GM12891 (cell line): ENCODE measurements at places on chromosomes 1 and 21.

DNA sequence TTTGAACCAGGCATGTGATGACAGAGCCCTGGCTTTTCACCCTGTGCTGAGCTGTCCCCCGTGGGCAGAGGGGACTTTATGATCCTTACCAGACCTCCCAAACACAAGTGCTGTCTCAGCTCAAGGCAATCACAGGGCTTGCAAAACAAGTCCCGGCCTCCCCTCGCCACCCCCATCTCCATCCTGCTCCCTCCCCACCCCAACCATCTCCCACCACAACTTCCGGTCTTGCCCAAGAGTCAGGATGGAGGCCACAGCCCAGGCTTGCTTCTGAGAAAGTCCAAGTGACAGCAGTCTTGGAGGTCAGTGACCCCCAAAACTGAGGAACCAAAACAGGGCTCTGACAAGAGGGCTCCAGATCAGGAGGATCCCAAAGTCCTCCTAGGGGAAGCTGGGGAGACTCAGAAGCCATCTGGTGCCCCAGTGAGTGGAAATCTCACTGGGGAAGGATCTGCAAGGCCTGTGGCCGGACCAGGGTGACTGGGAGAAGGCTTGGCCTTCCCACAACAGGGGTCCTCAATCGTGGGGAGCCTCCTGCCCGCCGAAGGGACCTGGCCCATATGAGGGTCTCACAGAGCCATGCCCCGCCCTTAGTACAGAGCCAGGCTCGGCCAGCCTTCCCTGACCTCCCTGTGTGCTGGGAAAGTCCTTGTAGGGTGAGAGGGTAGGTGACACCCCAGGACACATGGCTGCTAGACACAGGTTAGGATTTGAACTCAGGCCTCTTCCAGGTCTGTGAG lies 4.5 kb upstream of the SDC3 start:
- DNase-seq = no peak

- DNase-seq = no peak
Measured at GRCh38 chr1:119116725-119117124, 23.7 kb downstream of the WARS2 start.

- no peak for DNase-seq
Measured at GRCh38 chr1:48858200-48858920, 81.7 kb upstream of the BEND5 start.

- DNase-seq = no peak
Measured at GRCh38 chr1:161707503-161707902, 474 bp downstream of the FCRLA start.

DNA sequence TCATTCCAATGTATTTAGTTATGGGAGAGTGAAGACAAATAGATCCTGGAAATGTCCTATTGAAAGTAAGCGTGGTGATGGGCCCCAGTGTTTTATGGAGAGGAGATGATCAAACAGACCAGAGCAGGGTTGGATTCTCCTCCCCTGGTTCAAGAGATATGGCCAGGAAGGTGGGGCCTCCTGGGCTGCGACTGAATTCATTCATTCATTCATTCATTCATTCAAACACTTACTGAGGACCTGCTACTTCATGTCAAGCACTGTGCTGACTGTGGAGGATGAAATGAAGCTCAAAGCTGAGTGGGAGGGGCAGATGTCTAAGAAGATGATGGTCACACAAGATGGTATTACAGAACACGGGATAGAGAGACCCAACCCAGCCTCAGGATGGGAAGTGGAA lies 71.5 kb upstream of the TNR start:
- DNase-seq = no peak

GRCh38 chr1:172270605-172271004 lies 149.9 kb upstream of the C1orf105 start:
- no peak for DNase-seq

DNA sequence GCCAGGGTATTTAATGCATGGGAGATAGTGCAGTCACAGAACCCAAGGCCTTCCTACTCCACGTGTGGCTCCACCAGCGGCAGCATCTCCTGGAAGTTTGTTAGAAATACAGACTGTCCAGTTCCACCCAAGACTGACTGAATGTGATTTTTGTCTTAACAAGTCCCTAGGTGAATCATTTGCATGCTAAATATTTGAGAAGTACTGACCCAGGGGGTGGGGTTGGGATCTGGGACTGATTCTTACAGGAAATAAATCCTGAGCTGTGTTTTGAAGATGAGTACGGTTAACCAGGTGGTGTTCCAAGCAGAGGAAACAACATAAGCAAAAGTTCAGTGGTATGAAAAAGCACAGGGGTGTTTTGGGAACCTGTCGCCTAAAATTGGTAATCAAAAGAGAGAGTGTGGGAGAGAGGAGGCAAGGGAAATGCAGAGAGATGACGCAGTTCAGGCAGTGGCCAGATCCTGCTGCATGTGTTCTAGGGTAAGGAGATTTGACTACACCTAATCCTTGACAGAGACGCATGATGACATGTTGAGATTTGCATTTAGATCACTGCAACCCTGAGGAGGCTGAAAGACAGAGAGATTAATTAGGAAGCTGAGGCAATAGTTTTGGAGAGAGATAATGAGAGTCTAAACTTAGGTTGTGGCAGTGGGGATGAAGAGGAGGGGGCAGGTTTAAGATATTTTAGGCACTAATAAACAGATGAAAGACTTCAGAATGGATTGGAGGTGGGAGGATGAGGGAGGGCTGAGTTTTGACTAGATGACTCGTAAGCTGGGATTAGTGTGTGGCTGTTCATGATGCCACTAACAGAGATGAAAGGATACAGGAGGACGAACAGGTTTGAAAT lies 3.7 kb upstream of the ZNF326 start:
- DNase-seq = no peak

- DNase-seq = no peak
Measured at GRCh38 chr1:181335631-181336030, 147.7 kb upstream of the CACNA1E start.

DNA sequence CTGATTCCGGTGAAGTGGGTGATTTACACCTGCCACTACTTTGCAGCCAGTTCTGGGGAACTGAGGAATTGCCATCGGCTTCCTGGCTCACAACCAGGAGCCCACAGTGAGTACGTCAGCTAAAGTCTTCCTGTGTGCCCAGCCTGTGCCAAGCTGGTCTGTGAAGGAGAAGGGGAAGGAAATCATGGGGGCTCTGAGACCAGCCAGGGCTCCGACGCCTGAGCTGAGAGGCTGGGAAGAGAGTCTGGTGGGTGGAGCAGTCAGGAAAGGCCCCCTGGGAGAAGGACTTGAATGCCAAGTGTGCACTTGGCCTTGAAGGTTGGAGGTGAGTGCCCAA lies 1.2 kb downstream of the LURAP1 start:
- no peak for DNase-seq

DNA sequence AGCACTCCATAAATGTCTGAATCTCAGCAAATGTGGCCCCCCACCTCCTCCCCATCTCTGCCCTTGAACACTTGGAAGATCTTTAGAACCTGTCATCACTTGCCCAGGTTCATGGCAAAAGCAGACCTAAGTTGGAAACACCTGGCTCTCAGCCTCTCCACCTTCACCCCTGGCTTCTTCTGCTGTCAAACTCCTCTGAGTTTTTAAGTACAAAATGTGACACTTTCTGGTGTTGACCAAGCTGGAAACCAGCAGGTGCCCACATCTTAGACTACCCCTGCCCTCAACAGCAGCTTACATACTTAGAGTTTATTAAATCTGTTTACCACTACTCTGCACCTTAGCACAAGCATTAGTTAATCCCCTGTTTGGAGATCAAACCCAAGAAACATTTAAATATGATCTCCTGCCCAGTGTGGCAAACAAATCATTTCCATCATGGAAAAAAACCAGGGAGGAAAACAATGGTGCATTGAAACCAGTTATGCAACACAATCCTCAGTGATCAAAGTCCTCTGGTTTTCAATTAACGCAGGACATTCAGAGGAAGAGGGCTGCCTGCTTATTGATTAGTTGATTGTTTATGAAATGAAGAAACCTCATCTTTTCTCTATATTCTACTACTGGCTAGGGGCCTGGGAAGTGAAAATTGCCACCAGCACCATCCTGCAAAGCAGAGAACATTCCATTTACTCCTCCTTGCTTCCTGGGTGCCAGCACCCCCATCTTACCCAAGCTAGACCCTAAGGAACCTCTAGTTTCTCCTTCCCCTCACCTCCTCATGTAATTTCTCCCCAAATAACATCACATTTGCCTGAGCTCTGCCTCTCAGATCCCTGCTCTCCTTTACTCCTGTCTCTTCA lies 139.4 kb upstream of the RAB4A start:
- no peak for DNase-seq

DNA sequence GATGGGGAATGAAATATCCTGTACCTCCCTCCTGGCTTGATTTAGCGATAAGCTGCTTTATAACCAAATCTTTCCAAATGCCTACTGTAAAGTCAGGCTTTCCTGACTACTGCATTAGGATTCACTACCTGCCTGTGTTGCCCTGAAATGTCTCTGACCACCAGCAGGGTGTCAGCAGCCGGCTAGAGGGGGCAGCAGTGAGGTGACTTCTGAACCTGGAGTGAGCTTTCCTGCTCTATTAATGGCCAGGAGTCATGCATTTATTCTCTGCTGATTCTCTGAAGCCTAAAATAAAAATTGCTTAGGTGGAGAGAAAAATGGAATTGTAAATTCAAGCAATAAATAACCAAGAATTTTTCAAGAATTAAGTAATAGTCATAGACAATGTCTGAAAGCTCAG lies 2.5 kb downstream of the BACE2 start:
- peak; percentile 35 for DNase-seq

DNA sequence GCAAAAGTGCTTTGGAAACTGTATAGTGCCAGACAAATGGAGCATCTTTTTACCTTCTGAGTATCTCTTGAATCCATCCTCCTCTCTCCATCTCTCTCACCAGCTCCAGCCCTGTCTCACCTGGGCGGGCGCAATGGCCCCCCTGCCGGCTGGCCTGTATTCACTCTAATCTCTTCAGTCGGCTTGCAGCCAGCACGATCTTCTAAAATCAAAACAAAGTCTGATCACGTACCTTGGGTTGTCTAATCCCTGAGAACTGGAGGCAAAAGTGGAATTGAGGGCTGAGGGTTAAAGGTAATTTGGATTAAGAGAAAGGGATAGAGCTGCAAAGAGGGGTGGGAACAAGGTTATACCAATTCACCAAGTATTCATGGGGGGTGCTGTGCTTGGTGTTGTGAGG lies 46.0 kb upstream of the LRRN2 start:
- no peak for DNase-seq

DNA sequence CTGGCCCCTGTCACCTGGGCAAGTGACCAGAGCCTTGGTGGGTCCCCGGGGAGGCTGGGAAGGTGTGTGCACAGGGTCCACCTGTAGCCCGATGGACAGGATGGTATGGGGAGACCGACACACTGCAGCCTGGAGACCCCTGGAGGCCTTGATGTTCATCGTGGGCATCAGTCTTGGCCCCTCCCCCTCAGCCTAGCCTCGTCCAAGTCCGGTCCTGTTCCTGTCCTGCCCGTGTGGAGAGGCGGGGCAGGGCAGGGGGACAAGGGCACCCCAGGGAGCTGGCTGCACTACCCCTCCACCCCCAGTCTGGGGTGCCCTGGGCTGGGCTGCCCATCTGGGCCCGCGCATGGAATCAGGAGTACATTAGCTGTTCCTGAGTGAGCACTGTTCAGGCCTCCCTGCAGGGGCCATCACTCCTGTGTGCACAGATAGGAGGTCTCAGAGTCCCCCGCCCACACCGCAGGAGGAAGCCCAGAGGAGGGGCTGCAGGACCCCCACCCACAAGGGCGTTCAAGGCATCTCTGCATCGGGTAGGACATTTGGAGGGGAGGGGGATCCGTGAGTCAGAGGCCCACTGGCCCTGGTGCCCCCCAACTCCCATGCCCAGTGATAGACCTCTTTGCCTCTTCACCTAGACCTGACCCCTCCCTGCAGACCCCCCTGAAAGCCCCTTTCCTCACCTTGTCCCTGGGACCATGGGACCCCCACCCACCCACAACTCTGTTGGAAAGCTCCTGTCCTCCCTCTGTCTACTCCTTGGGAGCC lies 63.2 kb downstream of the WNT9A start:
- no peak for DNase-seq

GRCh38 chr1:73824065-73824464 lies 373.9 kb downstream of the LRRIQ3 start:
- no peak for DNase-seq

DNA sequence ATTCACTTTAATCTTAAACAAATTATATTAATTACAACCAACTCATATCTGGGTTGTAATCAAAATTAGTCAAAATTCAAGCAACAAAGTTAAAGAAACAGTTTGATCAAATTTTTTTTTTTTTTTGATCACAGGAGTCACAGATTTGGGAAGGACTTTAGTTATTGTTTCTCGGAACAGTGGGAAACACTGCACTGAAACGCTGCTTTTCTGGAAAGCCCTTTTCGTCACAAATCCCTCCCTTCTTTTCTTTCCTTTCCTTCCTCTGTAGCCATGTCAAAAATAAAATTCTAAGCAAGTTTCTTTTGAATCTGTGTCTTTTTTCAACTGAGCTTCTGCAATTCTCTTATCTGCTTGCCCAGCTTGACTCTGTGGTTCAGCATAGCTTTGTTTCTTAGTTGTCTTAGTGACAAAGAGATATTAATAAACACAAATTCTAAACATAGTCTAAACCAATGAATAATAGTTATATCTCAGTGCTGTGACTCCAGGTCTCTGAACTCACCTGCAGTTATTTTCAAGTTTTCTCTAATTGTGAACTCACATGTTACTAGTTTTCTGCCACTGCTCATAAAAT lies 53.8 kb downstream of the PTGS2 start:
- DNase-seq = no peak

GRCh38 chr21:45537746-45538291 lies 4.4 kb downstream of the SLC19A1 start:
- DNase-seq = no peak
